ENCODE measurements at places on chromosomes 3 and 15. TPM values are rescaled to one million over a fixed set of nuclear protein-coding genes. Genes with fewer than 3 reads are reported as not detected.

- DNase-seq: no peak
Measured at GRCh38 chr3:171687064-171687463, 123.2 kb downstream of the PLD1 start.

- DNase-seq: no peak
Measured at GRCh38 chr3:48684480-48685143, 1.1 kb downstream of the NCKIPSD start.

GRCh38 chr3:11996480-11996879 lies 7.7 kb upstream of the SYN2 start:
- DNase-seq: no peak

The SPINK8 gene
- total RNA-seq: not detected

The GOLGA8G gene
- total RNA-seq: not detected

GRCh38 chr15:75231836-75232235 lies 26.3 kb upstream of the GOLGA6C start:
- no peak for DNase-seq

- no peak for DNase-seq
Measured at GRCh38 chr3:71805199-71805598, 20.3 kb upstream of the PROK2 start.

The CHCHD6 gene
- 34.2 TPM for total RNA-seq

GRCh38 chr3:99776516-99777209 lies 41.0 kb upstream of the CMSS1 start:
- DNase-seq: no peak

The FOXL2NB gene
- total RNA-seq: 0.55 TPM

- no peak for DNase-seq
Measured at GRCh38 chr15:60838206-60838605, 359.3 kb upstream of the ICE2 start.

GRCh38 chr3:187062526-187063177 lies 76.6 kb downstream of the RPL39L start:
- no peak for DNase-seq

DNA sequence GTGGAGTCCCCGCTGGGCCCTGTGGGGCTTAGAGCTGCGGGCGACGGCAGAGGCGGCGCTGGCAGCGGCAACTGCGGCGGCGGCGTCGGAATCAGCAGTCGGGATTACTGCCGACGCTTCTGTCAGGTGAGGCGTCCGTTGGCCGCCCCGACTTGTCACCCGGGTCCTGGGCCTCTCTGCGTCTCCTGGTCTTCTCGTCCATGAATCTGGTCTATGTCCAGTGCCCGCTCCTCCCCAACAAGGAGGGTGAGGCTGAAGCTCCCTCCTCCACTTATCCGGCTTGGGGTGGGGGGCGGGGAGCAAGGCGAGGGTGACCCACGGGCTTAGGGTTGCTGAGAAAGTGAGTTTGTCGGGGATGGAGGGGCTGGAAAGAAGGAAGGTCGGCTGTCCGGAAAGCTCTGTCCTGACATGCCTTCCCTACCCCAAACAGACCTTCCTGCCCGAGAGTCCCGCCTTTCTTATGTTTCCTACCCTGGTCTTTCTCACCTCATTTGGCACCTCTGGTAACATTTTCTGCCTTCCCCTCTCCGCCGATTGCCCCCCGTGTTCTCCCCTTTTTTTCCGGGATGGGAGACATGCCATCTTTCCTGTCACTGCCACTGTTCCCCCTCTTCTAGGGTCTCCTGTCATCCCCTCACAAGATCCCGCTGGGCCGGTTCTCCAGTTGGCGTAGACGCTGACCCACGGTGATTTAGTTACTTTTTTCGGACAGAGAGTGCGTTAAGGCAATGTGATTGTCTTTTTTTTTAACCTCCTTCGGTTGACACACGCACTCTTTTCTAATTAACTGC lies 520 bp downstream of the ZNF654 start:
- no peak for DNase-seq

DNA sequence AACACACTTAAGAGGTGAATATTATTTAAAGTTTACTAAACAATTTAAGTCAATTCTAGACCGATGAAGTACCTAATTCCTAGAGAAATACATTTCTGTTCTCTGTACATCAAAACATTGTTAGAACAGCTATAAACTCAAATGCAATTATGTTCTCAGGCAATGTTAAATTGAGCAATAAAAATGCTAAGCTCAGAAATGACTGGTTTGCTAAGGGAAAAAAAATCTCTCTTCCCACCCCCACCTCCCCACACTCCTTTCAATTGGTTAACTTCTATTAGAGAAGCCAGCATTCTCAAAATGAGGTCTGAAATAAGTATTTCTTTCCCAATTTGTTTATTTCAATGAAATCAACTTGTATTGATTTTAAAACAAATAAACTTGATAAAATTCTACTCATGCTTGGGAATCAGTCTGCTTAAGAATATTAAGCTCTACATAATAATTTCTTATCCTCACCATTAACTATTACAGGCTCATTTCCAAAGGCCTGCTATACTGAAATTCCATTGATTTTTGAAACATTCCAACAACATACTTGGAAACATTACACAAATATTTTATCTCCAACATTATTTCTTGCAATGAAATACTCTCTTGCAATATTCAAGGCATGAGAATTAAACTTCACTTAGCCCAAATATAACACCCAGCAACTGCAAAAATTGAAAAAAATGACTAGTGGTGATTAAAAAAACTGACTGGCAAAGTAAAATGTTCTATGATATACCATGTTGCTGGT lies 22.6 kb downstream of the TSPAN3 start:
- DNase-seq: no peak

The TJP1 gene
- total RNA-seq: 140 TPM

DNA sequence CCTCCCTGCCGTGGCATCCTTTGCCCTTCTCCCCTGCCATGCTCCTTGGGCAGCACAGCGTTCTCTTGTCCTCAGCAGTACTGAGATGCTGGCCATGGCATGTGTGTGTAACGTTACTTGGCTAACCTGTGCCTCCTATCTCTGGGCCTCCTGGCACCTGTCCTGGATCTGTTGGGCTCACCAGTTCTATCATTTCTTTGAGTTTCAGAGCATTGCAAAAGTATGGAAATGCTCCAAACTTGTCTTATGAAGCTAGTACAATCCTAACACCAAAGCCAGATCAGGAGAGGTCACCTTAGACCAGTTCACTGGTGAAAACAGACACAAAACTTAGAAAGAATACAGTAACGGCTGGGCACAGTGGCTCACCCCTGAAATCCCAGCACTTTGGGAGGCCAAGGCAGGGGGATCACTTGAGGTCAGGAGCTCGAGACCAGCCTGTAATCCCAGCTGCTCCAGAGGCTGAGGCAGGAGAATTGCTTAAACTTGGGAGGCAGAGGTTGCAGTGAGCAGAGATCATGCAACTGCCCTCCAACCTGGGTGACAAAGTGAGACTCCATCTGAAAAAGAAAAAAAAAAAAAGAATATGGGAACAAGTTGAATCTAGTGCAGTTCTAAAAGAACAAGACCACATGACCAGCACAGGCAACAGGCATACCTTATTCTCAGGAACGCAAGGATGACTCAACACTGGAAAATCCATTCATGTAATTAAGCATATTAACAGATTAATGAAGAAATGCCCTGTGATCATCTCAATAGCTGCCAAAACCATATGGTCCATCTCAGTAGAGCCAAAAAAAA lies 62.4 kb upstream of the TRPM1 start:
- DNase-seq: no peak

DNA sequence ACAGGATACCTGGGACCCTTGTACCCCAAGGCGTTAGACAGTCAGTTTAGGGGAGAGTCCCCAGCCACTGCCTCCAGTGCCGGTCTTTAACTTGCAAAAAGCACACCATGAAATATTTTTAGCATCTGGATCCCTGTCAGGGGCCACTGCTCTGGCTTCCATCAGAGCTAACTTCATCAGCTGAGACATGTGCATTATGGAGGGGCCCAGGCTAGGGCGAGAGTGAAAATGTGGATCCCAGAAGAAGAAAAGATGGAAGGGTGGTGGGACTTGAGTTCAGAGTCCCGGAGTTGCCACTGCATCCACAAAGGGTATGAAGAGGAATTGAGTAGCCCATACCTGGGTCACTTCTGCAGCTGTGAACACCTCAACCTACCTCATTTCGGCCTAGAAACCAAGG lies 23.5 kb upstream of the SPATA12 start:
- no peak for DNase-seq

GRCh38 chr15:87973501-87974215 lies 282.9 kb downstream of the NTRK3 start:
- no peak for DNase-seq

GRCh38 chr3:144429719-144430121 lies 458.1 kb downstream of the DIPK2A start:
- no peak for DNase-seq

DNA sequence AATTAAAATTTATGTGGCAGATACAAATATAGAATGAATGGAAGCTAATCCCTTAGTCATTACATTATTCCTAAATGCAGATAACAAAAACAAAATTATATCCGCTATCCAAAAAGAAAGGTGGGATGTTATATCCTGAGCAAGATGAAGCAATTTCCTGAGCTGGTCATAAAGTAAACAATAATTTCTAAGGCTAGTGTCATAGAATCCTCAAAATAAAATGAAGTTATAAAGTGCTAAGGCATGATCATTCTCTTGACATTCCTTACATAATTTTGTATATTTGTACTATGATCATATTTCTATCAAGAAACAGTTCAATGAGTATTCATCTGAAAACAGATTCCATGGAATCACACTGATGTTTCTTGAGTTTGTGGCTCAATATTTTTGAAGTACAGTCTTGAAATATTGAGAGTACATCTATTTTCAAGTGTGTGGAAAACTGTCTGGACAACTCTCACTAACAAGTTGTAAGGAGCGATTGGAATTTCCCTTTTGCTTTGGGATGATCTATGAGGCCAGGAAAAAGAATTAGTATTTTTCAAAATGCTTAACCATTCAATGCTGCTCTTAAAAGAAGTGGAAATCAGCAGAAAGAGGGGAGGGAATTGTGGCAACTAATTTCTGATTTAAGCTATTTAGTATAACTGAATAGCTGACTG lies 92.4 kb downstream of the ABI3BP start:
- DNase-seq: no peak

- no peak for DNase-seq
Measured at GRCh38 chr3:187015903-187016638, 85.7 kb downstream of the ST6GAL1 start.

- no peak for DNase-seq
Measured at GRCh38 chr3:147483578-147483977, 74.4 kb downstream of the ZIC1 start.

The BCHE gene
- total RNA-seq: 1.4 TPM

The SFMBT1 gene
- total RNA-seq: 15.4 TPM

DNA sequence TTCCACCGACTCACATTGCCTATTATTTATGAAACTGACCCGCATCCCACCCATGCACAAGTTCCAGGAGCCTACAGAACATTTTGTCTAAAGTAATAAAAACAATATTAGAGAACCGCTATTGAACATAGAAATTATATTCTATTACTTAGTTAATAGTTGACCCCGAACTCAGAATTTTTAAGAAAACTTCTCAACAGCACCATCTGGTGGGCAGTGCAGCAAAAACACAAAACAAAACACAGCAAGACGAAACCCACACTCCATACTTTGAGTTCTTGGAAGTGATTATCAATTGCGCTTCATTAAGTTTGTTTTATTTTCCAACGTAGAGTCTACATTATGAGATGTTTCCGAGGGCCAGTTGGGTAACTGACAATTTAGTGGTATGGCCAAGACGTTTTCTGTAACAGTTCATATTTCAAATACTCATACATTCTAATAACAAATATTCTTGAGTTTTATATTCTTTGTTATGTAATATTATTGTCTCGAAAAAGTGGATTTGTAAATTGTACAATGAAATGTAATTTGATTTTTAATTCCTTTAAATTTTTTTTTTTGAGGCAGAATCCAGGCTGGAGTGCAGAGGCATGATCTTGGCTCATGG lies 24.0 kb upstream of the C3orf70 start:
- peak; percentile 35 for DNase-seq

- no peak for DNase-seq
Measured at GRCh38 chr15:57785959-57786358, 79.4 kb downstream of the POLR2M start.

The GXYLT2 gene
- 2.6 TPM for total RNA-seq

The TPRA1 gene
- 20.0 TPM for total RNA-seq

DNA sequence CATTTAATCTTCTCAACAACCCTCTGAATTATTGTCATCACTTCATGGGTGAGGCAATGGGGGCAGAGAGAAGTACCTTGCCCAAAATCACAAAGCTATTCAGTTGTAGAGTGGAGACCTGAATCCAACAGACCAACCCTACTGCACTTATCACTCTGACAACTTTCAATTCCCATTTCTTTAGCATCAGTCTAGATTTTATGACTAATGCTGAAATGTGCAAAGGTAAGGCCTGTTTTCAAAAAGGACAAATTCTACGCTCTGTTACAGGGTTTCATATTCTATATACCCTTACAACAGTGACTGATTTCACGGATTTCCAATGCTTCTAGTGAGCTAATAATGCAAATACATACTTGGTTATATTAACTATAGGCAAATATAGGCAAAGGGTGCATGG lies 286.0 kb downstream of the ADAMTS17 start:
- DNase-seq: no peak

DNA sequence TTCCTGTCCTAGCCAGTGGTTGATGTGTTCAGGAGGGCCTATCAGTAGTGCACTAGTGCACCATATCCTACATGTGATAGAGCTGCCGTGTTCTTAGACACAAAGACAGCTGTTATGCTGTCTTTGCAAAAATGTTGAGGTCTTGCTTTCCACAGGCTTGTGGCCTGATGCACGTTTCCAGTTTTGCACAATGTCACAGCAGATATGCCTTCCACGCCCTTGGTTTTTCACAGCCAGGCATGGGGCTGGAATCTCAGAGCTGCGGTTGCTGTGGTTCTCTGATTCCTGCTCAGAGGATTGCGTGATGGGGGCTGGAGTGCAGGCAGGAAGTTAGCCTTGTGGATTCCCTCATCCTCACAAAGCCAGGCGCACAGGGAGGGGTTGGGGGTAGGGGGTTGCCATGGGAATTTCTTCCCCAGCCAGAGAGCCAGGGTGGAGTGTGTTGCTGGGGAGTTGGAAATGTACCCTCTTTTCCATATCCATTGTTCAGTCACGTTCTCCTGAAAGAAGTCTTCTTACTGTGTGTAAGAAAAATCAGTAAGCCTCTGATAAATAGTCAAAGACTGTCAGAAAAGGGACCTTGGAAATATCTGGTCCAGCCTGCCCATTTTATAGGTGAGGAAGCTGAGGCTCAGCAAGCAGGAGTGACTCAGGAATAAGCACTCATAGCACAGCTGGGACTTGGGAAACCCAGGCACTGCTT lies 79.4 kb downstream of the SMAD3 start:
- peak; percentile 67 for DNase-seq

The PRR20G gene
- 0.26 TPM for total RNA-seq

Data from H9 (cell line).